Stimulated activated CD8-positive, alpha-beta memory T cell treated with anti-CD3 and anti-CD28 coated beads, Interleukin-4, amount 100 ng/mL, for 1 hour (primary cell): ENCODE measurements at places on chromosomes 4 and X.

- no peak for DNase-seq
Measured at GRCh38 chrX:119673336-119673735, 19.6 kb downstream of the SEPTIN6 start.

GRCh38 chrX:2523911-2524310, 23.1 kb upstream of the DHRSX start:
- DNase-seq: no peak

DNA sequence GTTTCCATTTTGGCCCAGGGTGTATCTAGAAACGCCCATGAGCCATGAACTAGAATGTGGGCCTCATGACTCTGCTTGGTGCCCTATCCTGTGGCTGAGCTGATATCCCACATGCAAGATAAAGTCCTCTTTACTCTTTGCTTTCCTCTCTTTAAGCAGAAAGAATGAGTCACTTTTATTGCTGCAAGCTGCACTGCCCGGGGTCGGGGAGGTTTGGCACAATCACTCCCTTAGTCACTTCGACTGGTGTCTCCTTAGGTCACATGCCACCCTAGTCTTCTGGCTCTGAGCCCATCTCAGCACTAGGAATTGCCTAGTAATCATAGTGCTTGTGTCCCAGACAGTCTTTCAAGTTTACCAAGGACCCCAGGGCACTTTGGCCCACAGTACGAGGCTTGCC, 75.1 kb upstream of the CXorf66 start:
- DNase-seq: no peak

DNA sequence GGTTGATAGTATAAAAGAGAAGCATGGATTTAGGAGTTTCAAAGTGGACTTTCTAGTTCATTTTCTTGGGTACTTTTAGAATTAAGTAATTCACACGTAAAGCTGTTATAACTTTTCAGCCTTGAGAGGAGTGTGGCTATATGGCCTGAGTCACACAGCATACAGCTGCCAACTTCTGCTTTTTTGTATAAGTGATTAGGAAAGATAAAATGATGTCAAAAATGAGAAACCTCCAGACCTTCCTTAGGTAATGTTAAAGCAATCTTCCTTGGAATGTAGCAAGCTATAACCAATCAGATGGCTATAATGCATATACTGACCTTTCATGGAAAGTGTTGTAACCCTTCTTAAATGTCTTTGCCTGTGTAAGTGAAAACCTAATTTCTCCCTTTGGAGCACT, 39.2 kb downstream of the RAB40AL start:
- no peak for DNase-seq

- no peak for DNase-seq
Measured at GRCh38 chr4:128310266-128310697, 22.7 kb upstream of the PGRMC2 start.

DNA sequence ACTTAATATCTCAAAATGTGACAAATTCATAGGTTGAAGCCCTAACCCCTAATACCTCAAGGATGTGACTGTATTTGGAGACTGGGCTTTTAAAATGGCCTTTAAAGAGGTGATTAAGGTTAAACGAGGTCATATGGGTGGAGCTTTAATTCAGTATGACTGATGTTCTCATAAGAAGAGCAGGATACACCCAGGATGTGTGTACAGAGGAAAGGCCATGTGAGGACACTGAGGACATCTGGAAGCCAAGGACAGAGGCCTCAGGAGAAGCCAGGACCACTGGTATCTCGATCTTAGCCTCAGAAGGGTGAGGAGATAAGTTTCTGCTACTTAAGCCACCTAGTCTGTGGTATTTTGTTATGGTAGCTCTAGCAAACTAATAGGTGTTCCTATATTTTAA, 49.0 kb upstream of the SHISA3 start:
- no peak for DNase-seq

DNA sequence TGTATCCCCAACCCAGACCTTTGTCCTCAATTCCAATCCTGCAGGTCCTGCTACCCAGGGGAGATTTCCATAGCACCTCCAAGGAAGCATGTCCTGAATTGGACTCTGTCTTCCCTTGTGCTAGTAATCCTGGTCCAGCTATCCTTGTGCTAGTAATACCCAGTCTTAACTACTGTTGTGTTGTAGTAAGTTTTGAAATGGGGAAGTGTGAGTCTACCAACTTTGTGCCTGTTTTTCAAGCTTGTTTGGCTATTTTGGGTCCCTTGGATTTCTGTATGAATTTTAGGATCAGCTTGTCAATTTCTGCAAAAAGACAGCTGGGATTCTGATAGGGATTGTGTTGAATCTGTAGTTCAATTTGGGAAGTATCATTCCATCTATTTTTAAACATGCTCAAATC, 51.4 kb downstream of the CD99L2 start:
- no peak for DNase-seq

DNA sequence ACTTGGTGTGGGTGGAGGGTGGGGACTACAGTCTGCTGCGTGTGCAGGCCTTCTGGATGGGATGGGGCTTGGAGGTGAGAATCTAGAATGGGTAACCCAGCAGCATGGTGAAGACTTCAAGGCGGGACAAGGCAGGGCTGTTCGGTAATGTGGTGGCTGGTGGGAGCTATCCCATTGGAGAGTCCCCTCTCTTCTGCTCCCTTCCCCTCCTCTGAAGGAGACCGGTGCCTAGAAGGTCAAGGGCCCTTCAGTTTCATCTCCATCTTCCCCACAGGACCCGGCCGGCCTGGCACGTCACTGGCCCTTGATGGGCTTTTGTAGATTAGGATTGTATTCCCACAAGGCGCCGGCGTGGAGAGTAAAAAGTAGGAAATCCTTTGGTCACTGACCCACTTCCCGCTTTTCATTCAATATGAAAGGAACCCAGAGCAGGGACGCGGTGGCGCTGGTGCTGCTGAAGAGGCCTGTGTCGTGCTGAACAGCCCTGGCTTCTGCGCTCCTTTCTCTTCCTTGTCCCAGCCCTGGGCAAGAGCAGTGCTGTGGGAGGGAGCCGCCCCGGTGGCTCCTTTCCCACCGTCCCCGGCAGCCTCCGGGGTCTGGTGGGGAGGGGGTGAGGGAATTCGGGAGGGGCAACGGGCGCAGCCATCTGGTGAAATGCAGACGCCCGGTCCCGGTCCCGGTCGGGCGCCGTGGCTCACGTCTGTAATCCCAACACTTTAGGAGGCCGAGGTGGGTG, 7.3 kb upstream of the HMGB3 start:
- no peak for DNase-seq

DNA sequence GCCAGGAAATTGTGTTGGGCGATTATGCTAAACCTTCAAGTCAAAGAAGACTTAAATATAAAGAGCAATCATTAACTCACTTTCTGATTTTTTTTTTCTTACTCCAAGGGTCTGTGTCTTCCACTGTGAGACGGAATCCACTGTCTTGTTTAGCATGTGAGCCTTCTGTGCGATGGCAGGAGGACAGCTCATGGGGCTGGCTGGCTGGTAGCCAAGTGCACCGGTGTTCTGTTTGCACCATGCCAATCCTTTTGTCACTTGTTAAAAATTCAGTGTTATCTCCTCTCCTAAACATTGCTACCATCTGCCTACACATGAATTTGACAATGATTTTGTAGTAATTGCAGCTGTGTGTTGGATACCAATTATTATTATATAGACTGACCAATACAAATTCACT, 1056.3 kb upstream of the IGFBP7 start:
- DNase-seq: no peak

DNA sequence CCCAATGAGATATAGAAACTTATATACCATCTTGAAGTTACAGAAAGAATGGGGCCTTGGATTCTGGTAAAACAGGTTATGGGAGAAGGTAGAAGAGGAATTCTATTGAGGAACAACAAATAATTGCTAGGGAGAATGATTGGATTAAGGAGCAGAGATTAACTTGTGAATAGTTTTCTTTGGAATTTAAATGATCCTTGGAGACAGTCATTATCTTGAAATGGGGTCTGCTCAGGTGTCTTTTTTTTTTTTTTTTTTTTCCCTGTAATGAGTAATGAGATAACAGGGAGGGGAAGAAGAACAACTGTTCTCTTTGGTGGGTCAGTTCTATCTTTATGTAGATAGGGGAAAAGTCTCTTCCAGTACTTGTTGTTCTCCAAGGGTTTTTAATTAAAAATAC, 1406.0 kb downstream of the RPA4 start:
- DNase-seq: no peak
